H1 (cell line): ENCODE measurements at places on chromosomes 12 and 14.
A peak's percentile ranks its signal among the peaks of the same experiment; 100 is the strongest.

DNA sequence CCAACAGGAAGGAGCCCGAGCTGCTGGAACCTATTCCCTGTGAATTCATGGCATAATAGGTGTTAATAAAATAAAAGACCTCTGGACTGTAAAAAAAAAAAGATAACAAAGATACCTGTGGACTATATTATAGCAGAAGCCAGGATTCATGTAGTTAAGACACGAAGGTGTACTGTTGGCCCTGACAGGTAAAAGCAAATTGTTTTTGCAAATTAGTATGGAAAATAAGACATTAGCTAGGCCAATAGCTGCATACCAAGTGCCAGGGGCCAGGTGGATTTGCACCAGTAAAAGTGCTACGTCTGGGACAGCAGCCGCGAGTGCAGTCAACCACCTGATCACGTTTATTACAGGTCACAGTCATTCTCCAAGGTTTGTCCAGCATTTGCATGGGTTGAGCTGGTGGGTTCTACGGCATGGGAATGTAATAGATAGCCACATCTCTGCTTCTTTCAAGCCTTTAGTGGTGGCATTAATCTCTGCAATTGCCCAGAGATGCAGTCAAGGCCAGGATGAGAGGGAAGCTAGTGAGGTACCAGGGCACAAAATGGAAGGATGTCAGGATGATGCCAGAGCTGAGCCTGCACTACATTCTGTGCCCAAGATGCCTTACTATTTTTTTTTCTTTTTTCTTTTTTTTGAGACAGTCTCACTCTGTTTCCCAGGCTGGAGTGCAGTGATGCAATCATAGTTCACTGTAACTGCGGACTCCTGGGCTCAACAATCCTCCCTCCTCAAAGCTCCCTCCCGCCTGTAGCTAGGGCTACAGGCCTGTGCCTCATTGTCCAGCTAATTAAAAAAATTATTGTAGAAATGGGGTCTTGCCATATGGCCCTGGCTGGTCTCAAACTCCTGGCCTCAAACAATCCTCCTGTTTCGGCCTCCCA, 26.3 kb downstream of the TNFAIP2 start:
- no peak for DNase-seq

DNA sequence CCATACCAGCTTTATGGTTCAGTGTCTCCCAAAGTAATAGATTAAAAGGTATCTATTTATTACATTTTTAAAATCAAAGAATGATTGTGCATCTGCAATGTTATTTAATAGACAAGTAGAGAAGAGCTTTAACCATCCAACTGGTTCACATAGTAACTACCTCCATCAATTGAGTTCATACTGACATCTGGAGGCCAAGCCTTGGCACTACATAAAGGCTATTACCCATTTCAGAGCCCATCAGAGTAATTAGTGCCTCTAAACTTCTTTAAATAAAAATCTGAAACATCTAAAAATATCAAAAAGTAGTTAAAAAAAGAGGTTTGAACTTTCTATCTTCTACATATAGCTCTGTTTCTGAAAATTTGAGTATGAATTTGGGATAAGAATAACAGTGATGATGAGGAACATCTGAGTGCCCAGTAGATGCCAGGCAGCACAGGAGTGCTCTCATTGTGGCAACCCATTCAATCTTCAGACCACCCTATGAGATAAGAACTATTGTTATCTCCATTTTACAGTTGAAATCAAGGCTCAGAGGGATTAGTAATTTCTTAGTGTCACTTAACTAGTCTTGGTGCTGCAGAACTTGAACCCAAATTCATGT, 132.9 kb upstream of the DAAM1 start:
- no peak for DNase-seq

- peak; percentile 73 for DNase-seq
Observed at GRCh38 chr12:93741659-93742109, 64.5 kb downstream of the CRADD start.

DNA sequence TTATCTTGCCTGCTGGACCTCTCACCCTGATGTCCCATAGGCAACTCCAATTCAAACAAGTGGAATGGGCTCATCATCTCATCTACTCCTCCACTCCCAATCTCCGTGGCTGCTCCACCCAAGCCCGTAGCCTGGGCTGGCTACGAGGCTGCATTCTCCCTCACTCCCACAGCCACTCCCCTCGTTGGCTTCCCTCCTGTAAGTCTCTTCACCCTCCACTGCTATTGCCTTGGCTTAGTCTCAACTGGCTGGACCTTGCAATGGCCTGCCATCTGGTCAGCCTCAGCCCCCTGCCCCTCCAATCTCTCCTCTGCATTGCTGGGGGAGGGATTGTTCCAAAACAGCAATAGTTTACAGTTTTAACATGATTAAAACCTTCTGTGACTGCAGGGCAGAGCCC, 44.4 kb upstream of the PELI2 start:
- DNase-seq, result no peak

DNA sequence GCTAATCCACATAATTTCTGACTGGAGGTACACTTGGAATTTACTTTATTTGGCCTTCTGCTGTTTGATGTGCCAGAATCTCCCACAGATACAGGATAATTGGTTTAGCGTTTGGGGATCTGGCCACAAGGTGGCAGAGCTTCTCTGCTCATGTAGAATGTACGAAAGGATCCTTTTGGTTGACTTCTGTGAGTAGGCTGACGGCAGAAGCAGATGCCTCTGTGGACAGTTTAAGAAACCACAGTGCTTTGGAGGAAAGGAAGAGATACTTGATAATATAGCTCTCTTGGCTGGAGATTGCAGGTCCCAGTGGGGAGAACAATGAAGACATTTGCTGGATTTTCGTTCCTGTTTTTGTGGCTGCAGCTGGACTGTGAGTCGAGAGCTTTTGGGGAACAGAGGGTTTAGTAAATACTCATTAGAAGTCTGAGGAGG, 75.3 kb upstream of the OR4E1 start:
- DNase-seq, result peak; percentile 68

DNA sequence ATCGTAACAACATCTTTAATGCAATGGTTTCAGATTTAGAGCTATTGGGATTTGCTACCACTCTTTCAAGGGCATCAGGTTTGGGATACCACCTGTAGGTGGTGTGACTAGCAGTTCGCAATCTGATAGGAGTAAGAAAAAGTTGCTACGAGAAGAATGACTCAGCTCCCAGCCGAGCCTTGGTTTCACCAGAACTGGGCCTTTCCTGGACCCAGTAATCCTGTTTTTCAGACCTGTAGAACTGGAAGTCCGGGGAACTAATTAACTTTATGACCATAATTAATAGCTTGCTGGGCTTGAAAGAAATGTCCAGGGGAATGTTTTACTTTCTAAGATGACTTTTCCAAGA, 770 bp downstream of the ABHD4 start:
- no peak for DNase-seq

- no peak for DNase-seq
Observed at GRCh38 chr14:79916892-79917291, 294.4 kb downstream of the DIO2 start.

- DNase-seq, result peak; percentile 98
Observed at GRCh38 chr12:6872073-6873048, 742 bp downstream of the SPSB2 start.

- no peak for DNase-seq
Observed at GRCh38 chr12:62113366-62114011, 146.7 kb upstream of the USP15 start.

- DNase-seq, result no peak
Observed at GRCh38 chr12:120134307-120134980, 17.9 kb upstream of the RAB35 start.

GRCh38 chr14:69828354-69828753, 31.3 kb upstream of the SLC10A1 start:
- no peak for DNase-seq

GRCh38 chr12:6181166-6181565, 19.0 kb upstream of the CD9 start:
- no peak for DNase-seq

GRCh38 chr14:74942608-74943007, 12.8 kb downstream of the PGF start:
- no peak for DNase-seq

DNA sequence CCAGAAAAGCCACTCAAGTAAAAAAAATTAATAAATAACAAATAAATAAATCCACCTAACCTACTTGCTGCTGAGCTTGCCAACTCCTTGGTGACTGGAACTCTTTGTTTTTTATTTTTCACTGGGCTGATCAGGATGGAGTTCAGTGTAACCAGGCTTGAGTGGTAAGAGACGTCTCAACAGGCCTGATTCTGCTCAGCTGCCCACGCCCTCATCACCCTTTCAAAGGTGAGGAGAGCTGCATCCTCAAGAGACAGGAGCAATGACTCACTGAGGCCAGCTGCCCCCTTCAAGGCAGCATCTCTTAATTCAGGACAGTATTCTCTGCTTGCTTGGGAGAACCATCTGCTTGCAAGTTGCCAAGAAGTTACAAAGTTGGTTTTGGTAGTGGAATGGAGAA, 111.9 kb upstream of the CPM start:
- DNase-seq, result no peak

GRCh38 chr12:116689521-116689920, 48.3 kb downstream of the SPRING1 start:
- DNase-seq, result no peak

GRCh38 chr14:95037273-95037672, 120.1 kb downstream of the DICER1 start:
- DNase-seq, result no peak

DNA sequence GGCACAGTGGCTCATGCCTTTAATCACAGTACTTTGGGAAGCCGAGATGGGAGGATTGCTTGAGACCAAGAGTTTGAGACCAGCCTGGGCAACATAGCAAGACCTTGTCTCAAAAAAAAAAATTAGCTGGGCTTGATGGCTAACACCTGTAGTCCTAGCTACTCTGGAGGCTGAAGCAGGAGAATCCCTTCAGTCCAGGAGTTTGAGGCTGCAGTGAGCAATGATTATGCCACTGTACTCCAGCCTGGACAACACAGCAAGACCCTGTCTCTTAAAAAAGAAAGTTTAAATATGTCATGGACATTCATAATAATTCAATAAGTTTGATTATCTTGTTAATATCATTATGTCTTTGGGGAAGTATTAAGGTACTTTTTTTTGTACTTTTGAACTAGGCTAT, 38.9 kb downstream of the KIAA0586 start:
- DNase-seq, result no peak

GRCh38 chr14:96752594-96752993, 44.6 kb upstream of the VRK1 start:
- no peak for DNase-seq

DNA sequence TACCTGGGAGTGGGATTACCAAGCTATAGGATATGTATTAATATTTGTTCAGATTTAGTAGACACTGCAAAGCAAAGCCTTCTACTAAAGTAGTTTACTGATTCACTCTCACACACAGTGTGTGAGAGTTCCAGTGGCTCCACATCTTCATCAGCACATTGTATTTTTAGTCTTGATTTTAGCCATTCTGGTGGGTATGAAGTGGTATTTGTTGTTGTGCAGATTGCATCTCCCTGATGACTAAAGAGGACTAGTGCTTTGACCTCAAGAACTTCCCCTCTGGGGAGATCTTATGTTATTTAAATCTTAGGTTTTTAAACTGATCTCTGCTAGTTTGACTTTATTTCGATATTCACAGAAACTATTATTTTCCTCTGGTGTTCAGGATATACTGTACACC, 479.7 kb upstream of the RGS6 start:
- DNase-seq, result no peak

DNA sequence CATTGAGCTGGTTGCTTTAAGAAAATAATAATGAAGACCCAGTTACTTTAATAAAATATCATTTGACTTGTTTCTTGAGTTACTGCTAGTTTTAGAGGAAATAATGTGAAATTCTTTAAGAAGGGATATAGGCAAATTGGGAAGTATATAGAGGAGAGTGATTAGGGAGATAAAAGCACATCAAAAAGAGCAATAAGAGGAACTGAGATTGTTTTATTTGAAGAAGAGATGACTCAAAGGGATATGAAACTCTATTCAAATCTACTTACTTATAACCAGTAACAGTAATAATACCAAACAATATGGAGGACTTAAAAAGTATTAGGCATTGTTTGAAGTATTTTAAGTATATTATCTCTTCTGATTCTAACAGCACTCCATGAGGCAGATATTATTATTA, 37.1 kb downstream of the LRRK2 start:
- DNase-seq, result no peak

GRCh38 chr12:26848156-26848825, 15.3 kb upstream of the ITPR2 start:
- DNase-seq, result no peak

DNA sequence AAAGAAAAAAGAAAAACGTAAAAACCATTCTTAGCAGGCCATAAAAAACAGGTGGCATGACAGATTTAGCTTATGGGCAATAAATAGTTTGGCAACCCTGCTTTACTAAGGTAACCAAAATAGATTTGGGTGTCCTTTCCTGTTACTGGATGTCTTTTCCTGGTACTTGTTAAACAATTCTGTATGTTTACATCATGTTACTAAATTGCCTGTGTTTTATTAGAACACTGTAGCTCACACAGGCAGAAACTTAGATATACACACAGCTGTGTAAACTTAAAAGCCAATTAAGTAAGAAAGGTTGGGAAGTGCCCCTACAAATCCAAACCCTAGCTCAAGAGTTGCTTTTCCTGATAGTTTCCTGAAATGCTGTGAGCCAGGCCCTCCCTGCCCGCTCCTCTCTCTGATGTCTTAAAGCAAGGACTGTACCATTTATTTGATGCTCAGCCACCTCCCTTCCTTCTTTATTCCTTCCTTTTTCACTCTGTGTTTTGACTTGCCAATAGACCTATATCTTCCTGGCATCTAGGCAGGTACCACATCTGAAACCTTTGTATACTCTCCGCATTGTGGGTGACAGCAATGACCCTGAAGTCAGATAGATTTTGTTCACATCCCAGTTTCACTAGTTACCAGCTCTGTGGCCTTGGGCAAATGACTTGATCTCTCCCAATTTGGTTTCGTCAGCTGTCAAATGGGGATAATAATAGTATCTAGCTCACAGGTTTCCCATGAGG, 3.7 kb upstream of the CAMKK2 start:
- no peak for DNase-seq

DNA sequence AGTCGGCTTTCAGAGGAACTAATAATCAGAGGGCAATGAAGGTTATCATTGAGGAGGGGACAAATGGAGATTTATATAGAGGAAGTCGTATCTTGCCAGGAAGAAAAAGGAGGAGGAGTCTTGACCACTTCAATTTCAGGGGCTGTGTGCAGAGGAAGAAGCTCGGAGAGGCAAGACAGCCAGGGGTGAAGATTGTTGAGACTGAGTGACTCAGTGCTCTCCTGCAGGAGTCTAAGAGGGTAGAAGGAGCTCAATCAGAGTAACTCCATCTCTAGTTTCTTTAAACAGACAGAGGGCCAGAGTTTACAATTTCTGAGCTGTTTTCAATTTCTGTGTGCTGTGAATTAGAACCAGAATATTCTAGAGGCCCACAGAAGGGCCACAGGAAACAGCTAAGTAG, 439.3 kb upstream of the PRICKLE1 start:
- no peak for DNase-seq

- no peak for DNase-seq
Observed at GRCh38 chr12:46382408-46382963, 9.9 kb upstream of the SLC38A2 start.
